Activated B cell treated with CpG ODN at 0.5 μM for 24 hours (primary cell): ENCODE measurements at places on chromosomes 4 and X. TPM values are rescaled to one million over a fixed set of nuclear protein-coding genes. Genes with fewer than 3 reads are reported as not detected.

The SUPT20HL1 gene
- total RNA-seq: not detected in 2 replicates

The EVC gene
- 0.16 and 0.76 TPM in 2 replicates for total RNA-seq

The AWAT2 gene
- not detected in 2 replicates for total RNA-seq

The SPANXN3 gene
- total RNA-seq: not detected in 2 replicates

The CLNK gene
- 0.37 and 0.58 TPM in 2 replicates for total RNA-seq

The CDKL2 gene
- total RNA-seq: not detected in 2 replicates

GRCh38 chr4:186002853-186003252 is 66.1 kb upstream of the TLR3 start:
- no peaks in the 10 kb centered on the region for H3K4me1 ChIP-seq
- DNase-seq: no peak
- H3K36me3 ChIP-seq: no peaks in the 10 kb centered on the region

DNA sequence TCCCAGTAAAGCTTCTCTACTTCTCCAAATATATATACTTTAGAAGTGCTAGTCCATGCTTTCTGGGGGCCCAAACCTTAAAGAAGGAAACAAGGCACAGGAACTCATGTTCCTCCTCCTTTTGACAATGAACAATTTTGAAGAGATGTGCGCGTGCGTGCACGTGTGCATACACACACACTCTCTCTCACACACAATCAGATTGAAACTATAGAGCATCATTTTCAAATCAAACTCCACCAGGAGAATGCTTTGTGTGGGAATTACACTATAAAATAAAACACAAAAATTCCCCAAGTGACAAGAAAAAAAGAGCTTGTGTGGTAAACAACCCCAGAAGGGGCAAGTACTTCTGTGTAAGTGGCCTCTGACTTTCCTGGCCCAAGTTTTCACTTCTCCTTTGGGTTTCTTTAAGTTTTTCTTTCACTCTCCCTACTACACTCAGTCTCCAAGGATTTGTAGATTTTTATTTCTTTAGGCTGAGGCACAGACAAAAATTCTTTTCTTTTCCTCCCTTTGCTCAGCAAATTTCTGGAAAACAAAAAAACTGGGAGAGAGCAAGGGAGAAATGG is 46.6 kb upstream of the SHISA3 start:
- peaks cover 5% of the 10 kb centered on the region for H3K4me1 ChIP-seq
- no peak for DNase-seq
- H3K27ac ChIP-seq: no peak overlapping the region
- H3K36me3 ChIP-seq: no peaks in the 10 kb centered on the region

DNA sequence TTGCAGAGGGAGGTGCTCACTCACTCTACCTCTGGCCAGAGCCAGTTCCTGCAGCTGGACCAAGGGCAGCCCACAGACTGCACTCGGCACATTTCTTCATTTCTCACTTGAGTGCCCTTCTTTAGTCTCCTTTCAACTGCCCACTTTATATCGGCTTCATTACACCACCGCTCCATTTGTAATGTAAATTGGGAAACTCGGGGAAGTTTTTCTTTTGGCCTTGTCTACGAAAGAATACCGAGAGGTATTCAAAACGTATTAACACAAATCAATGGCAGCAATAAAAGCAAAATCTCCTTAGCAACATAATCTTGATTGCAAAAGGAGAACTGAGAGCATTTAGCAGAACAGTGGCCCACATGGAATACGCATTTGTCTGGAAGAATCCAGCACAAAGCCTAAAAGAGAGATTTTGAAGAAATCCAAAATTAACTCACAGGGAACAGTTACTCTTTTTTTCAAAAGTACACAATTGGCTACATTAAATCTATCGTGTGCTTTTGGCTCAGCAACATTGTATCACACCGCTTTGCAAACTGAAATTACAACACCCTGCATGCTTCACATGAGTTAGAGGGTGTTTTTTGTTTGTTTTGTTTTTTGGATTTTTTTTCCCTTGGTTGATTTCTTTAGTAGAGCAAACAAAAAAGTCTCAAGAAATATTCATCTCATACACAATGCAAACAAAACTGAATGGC is 62.6 kb downstream of the CHIC2 start:
- H3K27me3 ChIP-seq: no peaks in the 10 kb centered on the region
- H3K27ac ChIP-seq: no peak overlapping the region
- no peaks in the 10 kb centered on the region for H3K4me1 ChIP-seq
- no peak for DNase-seq
- no peak overlapping the region for H3K4me3 ChIP-seq

- no peaks in the 10 kb centered on the region for H3K27me3 ChIP-seq
- no peak for DNase-seq
- H3K4me3 ChIP-seq: no peak overlapping the region
- H3K27ac ChIP-seq: no peak overlapping the region
Observed at GRCh38 chr4:130808492-130808891, 1712.5 kb downstream of the C4orf33 start.

GRCh38 chr4:8417071-8417614 is 23.4 kb downstream of the ACOX3 start:
- no peak overlapping the region for H3K27ac ChIP-seq
- H3K27me3 ChIP-seq: no peaks in the 10 kb centered on the region
- no peak overlapping the region for H3K4me3 ChIP-seq
- DNase-seq: no peak
- H3K4me1 ChIP-seq: peaks cover 9% of the 10 kb centered on the region

DNA sequence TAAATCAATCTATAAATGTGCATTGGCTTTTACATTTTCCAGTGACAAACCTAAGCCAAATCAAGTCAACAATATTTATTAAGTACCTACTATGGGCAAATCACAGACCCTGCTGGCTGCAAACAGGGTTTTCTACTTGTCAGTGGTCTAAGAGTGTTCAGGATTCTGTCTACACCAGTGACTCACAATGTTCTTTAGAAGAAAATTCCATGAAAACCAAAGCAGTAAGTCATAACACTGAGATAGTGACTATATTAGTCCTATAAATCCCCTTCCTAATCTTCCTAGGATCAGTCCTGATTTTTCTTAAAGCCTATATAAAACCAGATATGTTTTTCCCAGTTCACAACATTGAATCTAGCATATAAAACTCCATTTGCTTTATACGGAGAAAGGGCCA is 69.7 kb downstream of the PPP3CA start:
- no peak for DNase-seq
- no peaks in the 10 kb centered on the region for H3K27me3 ChIP-seq
- peaks cover 4% of the 10 kb centered on the region for H3K36me3 ChIP-seq
- no peak overlapping the region for H3K27ac ChIP-seq

GRCh38 chr4:178633263-178633662 is 1191.0 kb upstream of the AGA start:
- no peak for DNase-seq
- H3K4me1 ChIP-seq: no peaks in the 10 kb centered on the region
- H3K27ac ChIP-seq: no peak overlapping the region
- no peaks in the 10 kb centered on the region for H3K27me3 ChIP-seq
- H3K36me3 ChIP-seq: no peaks in the 10 kb centered on the region

DNA sequence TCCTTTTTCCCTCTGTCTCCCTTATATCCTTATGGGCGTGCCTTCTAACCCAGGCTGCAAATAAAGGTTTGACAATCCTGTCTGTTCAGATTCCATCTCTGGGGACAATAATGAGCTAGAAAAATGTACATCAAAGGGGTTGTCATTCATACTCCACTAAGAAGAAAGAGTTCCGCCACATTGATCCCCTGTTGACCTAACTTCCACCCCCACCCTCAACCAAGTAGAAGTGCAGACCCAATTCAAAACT is 541 bp upstream of the GABRA3 start:
- H3K4me3 ChIP-seq: no peak overlapping the region
- no peaks in the 10 kb centered on the region for H3K4me1 ChIP-seq
- H3K36me3 ChIP-seq: no peaks in the 10 kb centered on the region
- no peaks in the 10 kb centered on the region for H3K27me3 ChIP-seq

GRCh38 chrX:132412208-132412607 is 76.6 kb downstream of the MBNL3 start:
- H3K36me3 ChIP-seq: no peaks in the 10 kb centered on the region
- no peak overlapping the region for H3K27ac ChIP-seq
- H3K27me3 ChIP-seq: no peaks in the 10 kb centered on the region
- DNase-seq: no peak

DNA sequence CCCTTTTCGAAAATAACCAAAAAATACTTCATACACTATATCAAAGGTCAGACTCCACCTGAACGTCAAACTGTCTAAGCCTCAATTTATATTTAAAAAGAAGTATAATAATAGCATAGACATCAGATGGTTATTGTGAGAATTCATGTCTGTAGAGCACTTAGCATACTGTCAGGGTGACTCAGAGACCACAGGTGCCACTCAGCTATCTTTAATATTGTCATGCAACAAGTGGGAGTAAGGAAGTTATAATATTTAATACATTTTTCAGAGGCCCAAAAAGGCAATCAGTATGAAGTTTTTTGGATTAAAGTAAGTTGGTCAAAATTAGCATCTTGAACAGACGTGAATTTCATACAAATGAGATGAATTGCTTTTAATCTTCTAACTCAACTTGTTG is 93.3 kb downstream of the PHOX2B start:
- no peak overlapping the region for H3K27ac ChIP-seq
- H3K4me1 ChIP-seq: no peaks in the 10 kb centered on the region
- peaks cover 8% of the 10 kb centered on the region for H3K27me3 ChIP-seq
- no peak overlapping the region for H3K4me3 ChIP-seq

GRCh38 chr4:179164267-179164999 is 1722.2 kb upstream of the AGA start:
- no peaks in the 10 kb centered on the region for H3K4me1 ChIP-seq
- no peaks in the 10 kb centered on the region for H3K36me3 ChIP-seq
- DNase-seq: no peak
- H3K27ac ChIP-seq: no peak overlapping the region
- H3K4me3 ChIP-seq: no peak overlapping the region

DNA sequence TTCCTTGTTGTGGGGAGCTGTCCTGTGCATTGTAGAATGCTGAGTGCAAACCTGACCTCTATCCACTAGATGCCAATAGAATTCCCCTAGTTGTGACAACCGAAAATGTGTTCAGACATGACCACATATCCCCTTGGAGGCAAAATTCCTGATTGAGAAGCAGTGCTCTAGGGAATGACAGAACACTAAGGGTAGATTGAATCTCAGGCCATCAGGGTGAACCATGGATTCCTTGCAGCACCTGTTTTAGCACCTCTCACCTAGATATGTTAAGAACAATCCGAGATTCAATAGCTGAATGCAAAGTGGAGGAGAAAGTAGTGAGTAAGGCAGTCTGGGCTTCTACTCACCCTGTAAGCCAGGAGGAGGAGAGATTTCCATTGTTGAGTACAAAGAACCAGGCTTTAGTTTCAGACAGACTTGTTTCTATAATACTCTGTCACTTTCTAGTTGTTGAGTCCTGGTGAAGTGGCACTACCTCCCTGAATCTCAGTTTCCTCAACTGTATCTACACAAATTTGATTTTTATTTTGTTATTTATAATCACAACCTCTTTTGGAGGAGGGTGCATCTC is 111.0 kb upstream of the RAP2C start:
- H3K27me3 ChIP-seq: no peaks in the 10 kb centered on the region
- no peak overlapping the region for H3K4me3 ChIP-seq
- no peaks in the 10 kb centered on the region for H3K4me1 ChIP-seq
- no peak for DNase-seq
- no peak overlapping the region for H3K27ac ChIP-seq

GRCh38 chr4:106095408-106095807 is 200.1 kb downstream of the NPNT start:
- peaks cover 62% of the 10 kb centered on the region for H3K36me3 ChIP-seq
- DNase-seq: no peak
- H3K27ac ChIP-seq: no peak overlapping the region

GRCh38 chr4:37279894-37280592 is 35.5 kb downstream of the NWD2 start:
- H3K27me3 ChIP-seq: no peaks in the 10 kb centered on the region
- DNase-seq: no peak
- H3K4me3 ChIP-seq: no peak overlapping the region
- no peak overlapping the region for H3K27ac ChIP-seq
- H3K4me1 ChIP-seq: no peaks in the 10 kb centered on the region

DNA sequence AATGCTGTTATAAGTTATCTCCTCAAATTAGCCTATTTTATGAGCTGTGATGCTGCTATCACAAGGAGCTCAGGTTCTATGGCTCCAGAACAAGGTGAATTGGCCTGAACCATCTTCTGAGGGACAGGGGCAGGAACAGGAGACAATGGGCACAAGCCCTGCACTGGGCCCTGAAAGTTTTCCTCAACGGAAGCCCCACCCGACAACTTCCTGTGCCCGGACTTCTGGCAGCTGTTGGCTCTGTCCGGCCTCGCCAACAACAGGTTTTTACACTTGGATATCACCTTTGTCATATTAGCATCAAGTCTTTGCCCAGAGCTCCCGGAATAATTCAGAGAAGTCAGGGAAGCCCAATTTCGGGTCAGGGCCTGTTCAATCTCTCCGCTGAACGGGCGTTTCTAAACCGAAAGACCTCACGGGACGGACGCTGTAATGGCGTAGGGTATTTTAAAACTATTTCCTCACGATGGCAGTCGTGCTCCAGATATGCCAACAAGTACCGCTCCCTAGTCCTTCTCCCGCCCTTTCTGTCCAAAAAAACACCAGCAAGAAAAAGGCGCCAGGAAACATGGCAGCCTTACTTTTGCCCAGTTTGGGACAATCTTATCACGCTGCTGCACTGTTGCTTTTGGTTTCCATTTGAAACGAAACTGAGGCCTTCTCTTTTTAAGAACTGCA is 201.0 kb upstream of the STK26 start:
- no peak overlapping the region for H3K27ac ChIP-seq
- no peaks in the 10 kb centered on the region for H3K36me3 ChIP-seq
- no peak for DNase-seq
- H3K27me3 ChIP-seq: no peaks in the 10 kb centered on the region
- H3K4me3 ChIP-seq: no peak overlapping the region
- H3K4me1 ChIP-seq: peaks cover 13% of the 10 kb centered on the region

DNA sequence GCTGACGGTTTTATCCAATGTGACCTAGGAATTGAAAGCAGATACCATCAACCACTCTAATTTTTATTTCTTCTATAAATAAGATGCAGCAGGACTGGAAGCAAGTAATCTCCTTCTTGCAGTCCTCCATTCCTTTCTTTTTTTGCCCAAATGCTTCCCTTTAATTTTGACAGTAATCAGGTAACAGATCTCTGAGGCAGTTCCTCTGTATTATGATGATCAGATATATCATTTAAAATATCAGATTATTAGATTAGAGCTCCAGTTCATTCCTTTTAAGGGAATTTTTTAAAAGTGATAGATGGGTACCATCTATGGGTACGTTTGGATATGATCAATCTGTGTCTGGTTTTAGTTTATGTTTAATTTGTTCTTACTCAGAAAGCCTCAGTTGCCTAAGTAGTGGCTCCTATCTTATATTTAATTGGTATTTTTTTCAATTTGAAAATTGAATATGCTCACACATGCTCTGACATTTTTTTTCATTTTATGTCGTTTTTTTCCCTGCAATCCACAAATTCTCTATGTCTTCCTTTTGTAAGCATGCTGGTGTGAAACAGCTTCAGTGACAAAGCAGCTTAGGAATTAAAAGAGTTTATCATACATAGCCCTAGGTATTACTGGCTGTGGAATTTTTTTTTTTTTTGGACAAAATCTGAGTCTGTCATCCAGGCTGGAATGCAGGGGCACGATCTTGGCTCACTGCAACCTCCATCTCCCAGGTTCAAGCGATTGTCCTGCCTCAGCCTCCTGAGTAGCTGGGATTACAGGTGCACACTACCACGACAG is 73.7 kb upstream of the ANK2 start:
- H3K4me3 ChIP-seq: no peak overlapping the region
- H3K36me3 ChIP-seq: no peaks in the 10 kb centered on the region
- no peaks in the 10 kb centered on the region for H3K4me1 ChIP-seq

- H3K27me3 ChIP-seq: peaks cover 4% of the 10 kb centered on the region
- peaks cover 2% of the 10 kb centered on the region for H3K4me1 ChIP-seq
- no peaks in the 10 kb centered on the region for H3K36me3 ChIP-seq
- H3K4me3 ChIP-seq: no peak overlapping the region
Observed at GRCh38 chrX:43643201-43643600, 12.9 kb upstream of the MAOA start.

- peaks cover 11% of the 10 kb centered on the region for H3K36me3 ChIP-seq
- H3K4me1 ChIP-seq: peaks cover 12% of the 10 kb centered on the region
- no peaks in the 10 kb centered on the region for H3K27me3 ChIP-seq
- H3K4me3 ChIP-seq: no peak overlapping the region
- no peak overlapping the region for H3K27ac ChIP-seq
Observed at GRCh38 chrX:70505451-70505841, 60.8 kb downstream of the DLG3 start.
